Naive B cell (primary cell): ENCODE measurements at places on chromosomes 7 and 10.

DNA sequence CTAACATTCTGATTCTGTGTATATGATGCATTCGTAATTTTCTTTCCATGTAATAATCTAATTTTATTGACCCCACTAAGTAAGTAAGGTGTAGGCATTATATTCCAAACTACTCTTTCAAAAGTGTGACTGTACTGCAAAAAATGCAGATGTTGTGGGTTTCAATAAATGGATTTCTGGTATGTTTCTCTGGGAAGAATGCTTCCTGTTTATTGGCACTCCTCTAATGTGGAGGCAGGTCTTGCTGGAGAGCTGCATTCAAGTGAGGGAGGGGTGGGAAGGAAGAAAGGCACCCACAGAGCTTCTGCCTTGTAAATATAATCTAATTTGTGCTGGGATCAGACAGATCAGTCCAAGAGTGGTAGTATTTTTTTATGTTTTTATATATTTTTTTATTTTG lies 23.9 kb downstream of the ST7 start:
- DNase-seq = no peak

DNA sequence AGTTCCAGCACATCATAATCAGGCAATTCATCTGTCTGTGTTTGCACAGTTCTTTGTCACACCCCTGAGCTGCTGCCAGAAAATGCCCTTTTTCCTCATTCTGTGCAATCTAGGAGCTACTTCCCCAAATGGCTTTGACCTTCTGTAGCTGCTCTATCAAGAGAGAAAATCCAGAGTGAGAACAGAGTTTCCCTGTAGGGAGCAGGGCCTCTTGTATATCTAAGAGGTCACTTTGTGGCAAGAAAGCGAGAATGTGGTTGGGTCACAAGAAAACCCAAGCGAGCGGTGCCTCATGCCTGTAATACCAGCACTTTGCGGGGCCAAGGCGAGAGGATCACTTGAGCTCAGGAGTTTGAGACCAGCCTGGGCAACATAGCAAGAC lies 24.3 kb downstream of the SLC29A3 start:
- no peak for DNase-seq

DNA sequence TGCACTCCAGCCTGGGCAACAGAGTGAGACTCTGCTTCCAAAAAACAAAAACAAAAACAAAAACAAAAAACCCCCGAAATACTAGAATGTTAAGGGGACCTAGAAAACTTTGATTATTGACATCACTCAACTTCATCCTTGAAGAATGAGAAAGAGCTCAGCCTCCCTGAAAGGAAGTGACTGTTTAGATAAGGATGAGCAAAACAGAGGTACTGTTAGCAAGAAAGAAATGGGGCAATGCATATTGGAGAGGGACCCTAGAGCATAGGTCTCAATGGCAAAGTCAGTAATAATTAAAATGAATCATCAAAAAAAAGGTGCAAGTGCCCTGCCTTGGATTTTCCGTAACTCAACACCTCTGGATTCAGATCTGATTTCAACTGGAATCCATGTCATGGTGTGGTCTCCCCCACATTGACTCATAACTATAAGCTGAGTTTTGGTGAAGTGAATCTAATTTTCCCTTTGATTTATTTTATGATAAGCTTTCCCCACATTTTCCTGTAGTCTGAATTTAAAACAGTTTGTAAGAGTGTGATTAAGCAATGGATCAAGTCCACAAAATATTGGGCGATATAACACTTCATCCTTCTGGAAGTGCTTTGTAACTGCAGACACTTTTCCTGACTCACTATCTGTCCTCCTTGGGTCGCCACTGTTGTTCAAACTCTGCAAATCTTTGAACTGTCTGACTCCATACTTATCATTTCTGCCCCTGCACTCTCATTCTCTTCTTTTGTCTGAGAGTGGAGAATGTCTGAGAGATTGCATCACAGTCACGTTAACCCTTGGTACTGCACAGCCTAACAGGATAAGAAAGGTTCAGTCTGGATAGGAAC lies 224.8 kb upstream of the LYZL1 start:
- DNase-seq = no peak

- no peak for DNase-seq
These were observed 858 bp upstream of the TEX36 start for GRCh38 chr10:125683821-125684220.

DNA sequence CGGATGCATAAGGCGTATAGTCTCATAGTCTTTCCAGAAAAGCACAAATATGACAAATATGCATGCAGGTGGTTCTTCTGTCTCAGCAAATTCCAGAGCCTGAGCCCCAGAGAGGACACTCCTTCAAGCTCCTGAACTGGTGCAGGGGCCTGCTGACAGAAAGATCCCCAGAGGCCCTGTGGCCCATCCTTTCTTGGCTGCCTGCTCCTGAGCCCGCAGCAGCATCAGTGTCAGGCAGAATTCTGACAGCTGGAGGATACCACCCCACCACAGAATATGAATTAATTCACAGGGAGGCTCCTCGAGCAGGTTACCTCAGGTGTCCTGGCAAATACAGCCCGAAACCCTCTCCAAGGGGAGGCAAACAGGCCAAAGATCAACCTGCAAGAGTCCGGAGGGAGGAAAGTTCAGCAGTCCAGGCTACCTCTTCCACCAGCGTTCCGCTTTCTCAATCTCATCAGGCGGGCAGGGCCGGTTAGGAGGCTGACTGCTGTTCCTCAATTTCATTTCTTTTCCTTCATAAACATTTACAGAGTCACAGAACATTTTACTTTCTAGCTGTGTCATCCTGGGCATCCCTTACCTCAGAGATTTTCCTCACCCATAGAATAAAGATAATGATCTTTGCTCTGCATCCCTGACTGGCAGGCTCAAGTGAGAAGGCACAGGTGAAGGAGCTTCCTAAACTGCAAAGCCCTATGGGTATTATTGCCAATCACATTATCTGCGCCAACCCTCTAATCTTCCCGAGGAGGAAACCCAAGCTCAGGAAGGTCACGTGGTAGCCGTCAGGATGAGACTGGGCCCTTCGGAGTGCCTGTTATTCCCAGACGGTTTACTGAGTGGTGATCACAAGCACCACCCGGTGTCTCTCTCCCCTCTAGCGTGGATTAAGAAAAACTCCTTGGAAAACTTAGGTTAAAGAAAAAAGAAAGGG lies 1.4 kb downstream of the DNAJB12 start:
- no peak for DNase-seq
